ENCODE measurements at places on chromosomes 7 and 10. TPM values are rescaled to one million over a fixed set of nuclear protein-coding genes. Genes with fewer than 3 reads are reported as not detected.
A peak's percentile ranks its signal among the peaks of the same experiment; 100 is the strongest.

Gene GPRIN2
- 0.67 TPM for total RNA-seq

Gene GARIN1A
- 0.63 TPM for total RNA-seq

Gene PDAP1
- total RNA-seq: 93.3 TPM

Gene VWDE
- total RNA-seq: 14.4 TPM

Gene GTPBP4
- total RNA-seq: 14.4 TPM

Gene CALML3
- not detected for total RNA-seq

Gene PNLIP
- total RNA-seq: not detected

Gene LRRC27
- total RNA-seq: 4.6 TPM

Gene HACD1
- total RNA-seq: 101 TPM

Gene STOX1
- total RNA-seq: 0.47 TPM

Gene LRRTM3
- not detected for total RNA-seq

Gene GAD2
- total RNA-seq: not detected

Gene ETV1
- 27.7 TPM for total RNA-seq

GRCh38 chr7:13111230-13111629, 423.8 kb downstream of the ARL4A start:
- no peaks in the 10 kb centered on the region for H3K27me3 ChIP-seq
- H3K27ac ChIP-seq: no peak overlapping the region
- H3K4me1 ChIP-seq: no peaks in the 10 kb centered on the region
- no peaks in the 10 kb centered on the region for H3K36me3 ChIP-seq

DNA sequence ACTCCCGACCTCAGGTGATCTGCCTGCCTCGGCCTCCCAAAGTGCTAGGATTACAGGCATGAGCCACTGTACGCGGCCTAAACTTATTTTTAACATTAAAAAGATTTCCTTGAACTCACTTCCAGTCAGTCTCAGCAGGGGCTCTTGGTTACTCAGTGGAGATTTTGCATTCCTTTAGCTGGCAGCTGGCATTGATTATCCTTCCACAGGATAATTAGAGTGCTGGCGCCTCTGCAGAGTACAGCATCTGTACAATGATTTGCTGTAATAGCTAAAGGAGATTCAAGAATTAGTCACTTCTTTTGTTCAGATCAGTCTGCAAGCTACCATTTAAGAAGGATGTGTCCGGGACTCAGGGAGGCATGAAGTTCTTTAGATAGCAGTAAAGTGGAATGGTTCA, 125.0 kb upstream of the NPY start:
- H3K4me3 ChIP-seq: no peak overlapping the region
- no peaks in the 10 kb centered on the region for H3K4me1 ChIP-seq
- no peak overlapping the region for H3K27ac ChIP-seq
- H3K27me3 ChIP-seq: no peaks in the 10 kb centered on the region
- no peak for DNase-seq
- H3K36me3 ChIP-seq: no peaks in the 10 kb centered on the region

DNA sequence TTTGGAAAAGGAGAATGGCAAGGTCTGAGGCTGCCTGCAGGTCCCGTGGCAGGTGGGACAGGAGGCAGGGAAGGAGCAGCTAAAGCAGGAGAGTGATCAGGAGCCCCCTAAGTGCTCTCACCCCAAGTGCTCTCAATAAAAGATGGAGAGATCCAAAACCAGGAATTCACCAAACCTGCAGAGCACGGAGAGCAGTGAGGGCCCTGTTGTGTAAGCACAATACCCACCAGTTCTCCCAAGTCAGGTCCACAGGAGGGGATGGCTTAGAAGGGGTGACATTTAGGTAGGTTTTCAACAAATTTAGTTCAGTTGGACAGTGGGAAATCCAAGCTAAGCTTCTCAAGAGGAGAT, 40.8 kb downstream of the GNA12 start:
- H3K27ac ChIP-seq: peak overlapping the region; percentile 92
- H3K4me3 ChIP-seq: no peak overlapping the region
- H3K36me3 ChIP-seq: no peaks in the 10 kb centered on the region
- DNase-seq: no peak
- peaks cover 74% of the 10 kb centered on the region for H3K4me1 ChIP-seq
- no peaks in the 10 kb centered on the region for H3K27me3 ChIP-seq

DNA sequence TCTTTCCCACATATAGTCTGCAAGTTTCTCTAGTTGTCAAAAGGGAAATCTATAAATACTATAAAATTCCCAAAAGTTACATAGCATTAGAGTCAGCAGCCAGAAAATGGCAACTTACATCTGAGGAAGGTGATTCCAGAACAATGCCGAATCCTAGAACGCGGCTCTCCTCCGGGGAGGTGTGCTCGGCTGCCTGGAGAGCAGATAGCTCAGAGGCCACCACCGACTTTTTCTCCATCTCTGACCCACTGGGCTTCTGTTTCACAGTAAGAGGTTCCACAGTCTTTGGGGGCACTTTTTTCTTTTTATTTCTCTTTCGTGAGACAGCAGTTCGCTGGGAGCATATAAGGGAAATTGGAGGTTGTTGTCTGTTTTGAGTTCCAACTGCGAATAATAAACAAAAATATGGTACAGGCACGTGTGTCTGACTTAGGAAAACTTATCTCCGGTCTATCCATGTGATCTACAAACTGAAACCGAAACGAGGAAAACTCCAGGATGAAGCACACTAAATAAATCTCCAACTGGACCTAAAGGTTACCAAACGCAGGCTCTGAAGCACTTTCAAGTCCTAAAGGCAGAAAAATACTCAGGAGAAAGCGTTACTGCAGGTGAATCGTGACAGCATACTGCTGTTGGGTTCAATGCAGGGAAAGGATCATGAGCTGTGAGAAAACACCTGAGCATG, 36.2 kb downstream of the BEND7 start:
- no peak overlapping the region for H3K4me3 ChIP-seq
- no peak overlapping the region for H3K27ac ChIP-seq
- H3K27me3 ChIP-seq: no peaks in the 10 kb centered on the region
- peaks cover 7% of the 10 kb centered on the region for H3K36me3 ChIP-seq
- no peaks in the 10 kb centered on the region for H3K4me1 ChIP-seq

- no peaks in the 10 kb centered on the region for H3K27me3 ChIP-seq
- no peaks in the 10 kb centered on the region for H3K4me1 ChIP-seq
- no peaks in the 10 kb centered on the region for H3K36me3 ChIP-seq
- no peak for DNase-seq
Observed at GRCh38 chr7:90587766-90588165, 8.4 kb upstream of the CDK14 start.

GRCh38 chr10:75744261-75744660, 312.8 kb downstream of the LRMDA start:
- no peaks in the 10 kb centered on the region for H3K36me3 ChIP-seq
- H3K27me3 ChIP-seq: no peaks in the 10 kb centered on the region
- no peak overlapping the region for H3K27ac ChIP-seq
- no peak overlapping the region for H3K4me3 ChIP-seq
- H3K4me1 ChIP-seq: no peaks in the 10 kb centered on the region

GRCh38 chr10:128711806-128712205, 585.6 kb upstream of the MKI67 start:
- H3K4me3 ChIP-seq: no peak overlapping the region
- H3K27ac ChIP-seq: no peak overlapping the region
- no peaks in the 10 kb centered on the region for H3K36me3 ChIP-seq
- H3K27me3 ChIP-seq: no peaks in the 10 kb centered on the region
- no peak for DNase-seq

DNA sequence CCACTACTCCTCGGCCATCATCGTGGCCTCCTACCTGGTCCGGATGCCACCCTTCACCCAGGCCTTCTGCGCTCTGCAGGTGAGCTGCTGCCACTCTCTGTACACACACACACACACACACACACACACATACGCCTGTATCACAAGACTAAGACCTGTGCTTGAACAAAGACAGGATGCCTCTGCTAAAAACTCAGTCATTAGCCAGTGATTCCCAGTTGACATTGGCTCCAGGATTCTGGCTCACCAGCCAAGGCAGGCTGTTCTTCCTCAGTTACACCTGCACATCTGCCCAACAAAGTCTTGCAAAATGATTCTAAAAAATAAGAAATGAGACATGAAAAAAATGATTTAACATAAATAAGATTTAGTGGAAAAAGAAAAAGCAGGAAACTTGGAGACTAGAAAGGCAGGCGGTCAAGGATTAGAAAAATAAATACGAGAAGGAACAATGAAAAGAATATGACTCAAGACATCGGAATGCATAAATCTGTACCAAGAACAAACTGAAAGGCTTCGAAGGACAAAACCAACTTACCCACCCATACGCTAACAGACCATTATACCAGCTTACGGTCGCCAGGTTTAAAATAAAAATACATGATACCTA, 7.4 kb upstream of the LRRC18 start:
- H3K4me3 ChIP-seq: no peak overlapping the region
- H3K27ac ChIP-seq: no peak overlapping the region
- H3K4me1 ChIP-seq: no peaks in the 10 kb centered on the region
- no peak for DNase-seq
- no peaks in the 10 kb centered on the region for H3K36me3 ChIP-seq

DNA sequence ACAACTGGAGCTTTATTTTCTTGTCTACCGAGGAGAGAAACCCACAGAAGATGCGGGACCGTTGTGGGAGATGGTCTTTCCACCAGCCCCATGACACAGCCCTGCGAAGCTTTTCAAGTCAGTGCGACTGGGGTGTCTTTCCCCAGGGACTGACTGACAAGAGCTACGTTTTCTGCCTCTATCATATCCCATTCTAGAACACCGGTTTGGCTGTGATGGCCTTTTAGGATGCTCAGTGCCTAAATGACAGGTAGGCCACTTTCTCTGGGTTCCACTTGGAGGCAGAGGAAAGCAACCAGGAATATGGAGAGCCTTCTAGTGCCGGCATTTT, 16.9 kb downstream of the SLC13A4 start:
- H3K4me1 ChIP-seq: no peaks in the 10 kb centered on the region
- H3K36me3 ChIP-seq: no peaks in the 10 kb centered on the region
- no peak overlapping the region for H3K4me3 ChIP-seq
- H3K27me3 ChIP-seq: no peaks in the 10 kb centered on the region

DNA sequence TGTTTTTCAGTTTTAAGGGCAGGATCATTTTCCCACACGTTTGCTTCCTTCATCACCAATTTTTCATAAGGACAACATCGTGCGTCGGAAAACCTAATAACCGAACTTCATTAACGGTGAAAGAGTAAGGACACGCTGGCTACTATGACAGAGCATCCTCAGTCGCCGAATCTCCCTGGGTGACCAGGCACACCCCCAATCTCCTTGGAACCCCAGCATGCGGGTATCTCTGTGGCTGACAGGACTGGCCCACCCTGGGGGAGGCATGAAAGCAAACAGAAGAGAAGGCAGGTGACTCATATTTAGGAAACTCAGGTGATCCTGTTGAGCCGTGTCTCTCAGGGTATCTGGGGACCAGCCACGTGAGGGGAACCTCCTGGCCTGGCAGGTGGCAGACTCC, 134.2 kb downstream of the DIP2C start:
- H3K27ac ChIP-seq: no peak overlapping the region
- no peak overlapping the region for H3K4me3 ChIP-seq
- H3K36me3 ChIP-seq: no peaks in the 10 kb centered on the region

GRCh38 chr10:818010-818409, 113.5 kb downstream of the LARP4B start:
- H3K27me3 ChIP-seq: no peaks in the 10 kb centered on the region
- no peak for DNase-seq
- H3K27ac ChIP-seq: no peak overlapping the region
- H3K4me1 ChIP-seq: no peaks in the 10 kb centered on the region
- no peak overlapping the region for H3K4me3 ChIP-seq
- peaks cover 69% of the 10 kb centered on the region for H3K36me3 ChIP-seq

GRCh38 chr7:39045231-39045630, 67.5 kb downstream of the POU6F2 start:
- no peak overlapping the region for H3K4me3 ChIP-seq
- DNase-seq: no peak
- no peaks in the 10 kb centered on the region for H3K27me3 ChIP-seq
- H3K27ac ChIP-seq: no peak overlapping the region
- H3K36me3 ChIP-seq: no peaks in the 10 kb centered on the region
- no peaks in the 10 kb centered on the region for H3K4me1 ChIP-seq

DNA sequence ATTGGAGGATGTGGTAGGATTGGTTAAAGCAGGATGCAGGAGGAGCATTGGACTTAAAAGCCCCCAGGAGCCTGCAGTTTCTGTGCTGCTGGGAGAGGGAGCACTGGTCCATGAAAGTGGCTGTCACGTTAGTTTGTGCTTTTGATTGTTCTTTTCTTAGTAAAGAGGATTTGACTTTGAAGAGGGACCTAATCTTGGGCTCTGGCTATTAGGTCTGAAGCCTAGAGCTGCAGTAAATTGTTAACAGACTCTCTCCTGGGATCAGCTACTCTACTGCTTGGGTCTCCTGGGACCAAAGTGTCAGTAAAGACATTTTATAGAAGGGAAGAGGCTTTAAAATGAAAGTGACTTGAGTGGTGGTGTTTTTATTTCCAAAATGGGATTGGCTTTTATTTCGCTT, 3.7 kb downstream of the ZFYVE27 start:
- no peaks in the 10 kb centered on the region for H3K27me3 ChIP-seq
- peaks cover 29% of the 10 kb centered on the region for H3K36me3 ChIP-seq
- H3K4me1 ChIP-seq: peaks cover 59% of the 10 kb centered on the region
- no peak overlapping the region for H3K27ac ChIP-seq
- DNase-seq: no peak
- H3K4me3 ChIP-seq: no peak overlapping the region

- no peaks in the 10 kb centered on the region for H3K27me3 ChIP-seq
- peaks cover 25% of the 10 kb centered on the region for H3K4me1 ChIP-seq
Observed at GRCh38 chr10:15253951-15254807, 85.7 kb upstream of the NMT2 start.

- H3K36me3 ChIP-seq: no peaks in the 10 kb centered on the region
- H3K4me3 ChIP-seq: no peak overlapping the region
- H3K4me1 ChIP-seq: no peaks in the 10 kb centered on the region
Observed at GRCh38 chr10:66639371-66639770, 286.5 kb upstream of the LRRTM3 start.

GRCh38 chr10:101721806-101722205, 26.8 kb upstream of the FBXW4 start:
- H3K4me1 ChIP-seq: no peaks in the 10 kb centered on the region
- no peak for DNase-seq
- H3K27me3 ChIP-seq: no peaks in the 10 kb centered on the region
- H3K4me3 ChIP-seq: no peak overlapping the region
- no peak overlapping the region for H3K27ac ChIP-seq
- no peaks in the 10 kb centered on the region for H3K36me3 ChIP-seq

DNA sequence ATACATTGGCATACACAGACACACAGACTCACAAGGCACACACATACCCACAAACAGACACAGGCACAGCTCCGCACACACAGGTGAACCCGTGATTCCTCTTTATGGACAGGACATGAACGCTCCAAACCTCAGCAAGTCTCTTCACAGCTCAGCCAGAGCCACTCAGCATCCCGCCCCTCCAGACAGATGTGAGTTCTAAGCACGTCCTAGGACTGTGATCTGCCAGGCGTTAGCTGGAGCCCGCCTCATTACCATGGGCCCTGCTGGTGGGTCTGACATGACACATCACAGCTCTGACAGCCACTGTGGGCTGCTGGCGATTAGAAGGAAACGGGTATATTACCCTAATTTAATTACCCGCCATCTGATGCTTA, 176.7 kb upstream of the PPP2R2D start:
- no peaks in the 10 kb centered on the region for H3K36me3 ChIP-seq
- no peak for DNase-seq
- no peaks in the 10 kb centered on the region for H3K27me3 ChIP-seq
- H3K27ac ChIP-seq: no peak overlapping the region
- H3K4me1 ChIP-seq: no peaks in the 10 kb centered on the region
